ENCODE measurements at places on chromosomes 4 and X. TPM values are rescaled to one million over a fixed set of nuclear protein-coding genes. Genes with fewer than 3 reads are reported as not detected.

DNA sequence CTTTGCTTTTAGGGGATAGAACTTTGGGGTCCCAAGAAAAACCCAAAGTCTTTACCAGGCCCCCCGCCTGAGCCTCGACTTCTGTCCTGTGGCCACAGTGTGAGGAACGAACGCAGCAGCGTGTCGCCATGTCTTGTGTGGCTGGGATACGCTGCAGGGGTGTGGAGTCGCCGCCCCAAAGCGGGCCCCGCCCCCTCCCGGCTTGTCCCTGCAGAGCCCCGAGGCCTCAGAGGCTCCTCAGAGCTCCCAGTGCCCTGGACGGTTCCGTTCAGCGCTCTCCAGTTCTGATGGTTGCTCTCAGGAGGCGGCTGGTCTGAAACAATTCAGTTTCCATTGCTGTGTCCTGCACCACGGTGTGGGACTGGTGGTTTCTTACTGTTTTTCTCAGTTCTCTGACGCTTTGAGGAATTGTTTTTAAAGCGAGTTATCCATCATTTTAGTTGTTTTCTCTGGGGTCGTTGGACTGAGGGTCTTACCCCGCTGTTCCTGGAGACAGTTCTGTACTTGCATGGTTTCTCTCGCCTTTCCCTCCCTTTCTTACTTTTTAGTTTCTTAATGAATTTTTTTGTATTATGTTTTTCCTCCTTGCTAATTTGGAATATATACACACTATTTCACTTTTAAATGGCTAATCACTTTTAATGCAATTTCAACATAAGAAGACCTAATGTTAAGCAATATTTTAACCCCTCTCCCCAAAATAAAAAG is 1.6 kb upstream of the IDUA start:
- DNase-seq, result peak; percentile 77

The REELD1 gene
- total RNA-seq, result not detected

The STARD8 gene
- 8.2 TPM for total RNA-seq

The ADAM29 gene
- total RNA-seq, result not detected

DNA sequence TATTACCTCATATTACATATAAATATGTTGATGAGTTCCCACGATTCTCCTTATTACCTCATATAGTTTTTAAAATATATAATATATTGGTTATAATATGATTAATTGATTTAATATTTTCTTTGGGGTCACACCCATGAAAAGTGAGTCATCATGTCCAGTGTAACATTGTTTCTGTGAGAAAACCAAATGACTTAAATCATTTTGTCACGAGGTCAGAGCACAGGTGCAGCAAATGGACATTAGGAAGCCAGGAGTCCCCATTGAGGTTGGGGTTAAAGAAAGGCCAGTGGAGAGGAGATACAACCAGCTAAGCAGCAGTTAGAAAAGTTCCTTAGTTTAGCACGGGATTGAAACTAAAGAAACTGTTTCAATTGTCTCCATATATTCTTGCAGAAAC is 133.9 kb upstream of the RAPGEF2 start:
- DNase-seq, result no peak

DNA sequence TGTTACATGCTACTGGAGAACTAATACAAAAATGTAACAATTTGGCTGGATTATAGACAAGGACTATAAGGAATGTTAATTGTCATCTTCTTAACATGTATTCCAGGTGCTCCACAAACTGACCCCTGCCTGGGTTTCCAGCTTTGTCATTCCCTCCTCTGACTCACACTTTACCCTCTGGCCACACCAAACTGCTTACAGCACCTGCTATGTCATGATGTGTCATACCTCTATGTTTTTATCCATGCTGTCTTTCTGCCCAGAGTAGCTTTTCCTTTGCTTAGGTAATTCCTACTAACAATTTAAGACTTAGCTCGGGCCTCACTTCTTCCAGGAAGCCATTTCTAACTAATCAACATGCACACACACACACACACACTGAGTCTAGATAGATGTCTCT is 14.0 kb upstream of the SHROOM4 start:
- DNase-seq, result no peak

The DCX gene
- total RNA-seq, result not detected

- no peak for DNase-seq
Measured at GRCh38 chr4:26029568-26030131, 115.6 kb downstream of the SMIM20 start.
